ENCODE measurements at places on chromosomes 5 and 9.

GRCh38 chr9:124303762-124304161 lies 46.0 kb downstream of the NEK6 start:
- DNase-seq = no peak

- peak; percentile 44 for DNase-seq
These were observed 711 bp downstream of the TTC33 start for GRCh38 chr5:40755093-40755406.

DNA sequence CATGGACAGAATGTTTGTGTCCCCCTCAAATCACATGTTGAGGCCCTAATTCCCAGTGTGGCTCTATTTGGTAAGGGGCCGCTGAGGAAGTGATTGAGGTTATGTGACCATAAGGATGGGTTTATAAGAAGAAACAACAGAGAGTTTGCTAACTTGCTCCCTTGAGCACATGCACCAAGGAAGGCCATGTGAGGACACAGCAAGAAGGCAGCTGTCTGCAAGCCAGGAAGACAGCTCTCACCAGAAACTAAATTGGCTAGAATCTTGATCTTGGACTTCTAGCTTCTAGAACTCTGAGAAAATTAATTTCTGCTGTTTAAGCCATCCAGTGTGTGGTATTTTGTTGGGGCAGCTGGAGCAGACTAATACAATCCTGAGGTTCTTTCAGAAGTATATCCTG lies 35.2 kb upstream of the CDC42SE2 start:
- DNase-seq = no peak

DNA sequence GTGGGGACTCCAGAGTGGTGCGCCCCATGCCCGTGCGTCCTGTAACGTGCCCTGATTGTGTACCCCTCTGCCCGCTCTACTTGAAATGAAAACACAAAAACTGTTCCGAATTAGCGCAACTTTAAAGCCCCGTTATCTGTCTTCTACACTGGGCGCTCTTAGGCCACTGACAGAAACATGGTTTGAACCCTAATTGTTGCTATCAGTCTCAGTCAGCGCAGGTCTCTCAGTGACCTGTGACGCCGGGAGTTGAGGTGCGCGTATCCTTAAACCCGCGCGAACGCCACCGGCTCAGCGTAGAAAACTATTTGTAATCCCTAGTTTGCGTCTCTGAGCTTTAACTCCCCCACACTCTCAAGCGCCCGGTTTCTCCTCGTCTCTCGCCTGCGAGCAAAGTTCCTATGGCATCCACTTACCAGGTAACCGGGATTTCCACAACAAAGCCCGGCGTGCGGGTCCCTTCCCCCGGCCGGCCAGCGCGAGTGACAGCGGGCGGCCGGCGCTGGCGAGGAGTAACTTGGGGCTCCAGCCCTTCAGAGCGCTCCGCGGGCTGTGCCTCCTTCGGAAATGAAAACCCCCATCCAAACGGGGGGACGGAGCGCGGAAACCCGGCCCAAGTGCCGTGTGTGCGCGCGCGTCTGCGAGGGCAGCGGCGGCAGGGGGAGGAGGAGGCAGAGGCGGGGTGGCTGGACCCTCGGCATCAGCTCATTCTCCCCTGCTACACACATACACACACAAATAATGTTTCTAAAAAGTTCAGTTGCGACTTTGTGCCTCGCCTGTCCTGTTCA lies 668 bp downstream of the GLIS3 start:
- no peak for DNase-seq

DNA sequence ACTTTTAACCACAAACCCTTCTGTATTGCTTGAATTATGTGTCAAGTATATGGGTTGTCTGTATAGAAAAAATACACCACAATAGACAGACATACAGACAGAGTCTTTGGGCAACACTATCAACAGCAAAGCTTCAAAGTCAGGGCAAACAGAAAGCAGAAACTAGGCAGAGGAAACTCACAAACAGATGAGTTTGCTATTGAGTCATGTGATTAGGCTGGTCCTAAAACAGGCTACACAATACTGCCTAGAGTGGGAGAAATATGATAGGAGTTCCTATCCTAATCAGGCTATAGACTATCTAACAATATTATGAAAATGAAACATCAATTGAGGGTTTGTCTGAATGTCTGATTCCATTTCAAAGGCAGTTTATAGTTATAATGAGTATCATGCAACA lies 156.4 kb downstream of the EDIL3 start:
- no peak for DNase-seq

GRCh38 chr5:137629646-137630045 lies 106.2 kb downstream of the KLHL3 start:
- DNase-seq = peak; percentile 4

DNA sequence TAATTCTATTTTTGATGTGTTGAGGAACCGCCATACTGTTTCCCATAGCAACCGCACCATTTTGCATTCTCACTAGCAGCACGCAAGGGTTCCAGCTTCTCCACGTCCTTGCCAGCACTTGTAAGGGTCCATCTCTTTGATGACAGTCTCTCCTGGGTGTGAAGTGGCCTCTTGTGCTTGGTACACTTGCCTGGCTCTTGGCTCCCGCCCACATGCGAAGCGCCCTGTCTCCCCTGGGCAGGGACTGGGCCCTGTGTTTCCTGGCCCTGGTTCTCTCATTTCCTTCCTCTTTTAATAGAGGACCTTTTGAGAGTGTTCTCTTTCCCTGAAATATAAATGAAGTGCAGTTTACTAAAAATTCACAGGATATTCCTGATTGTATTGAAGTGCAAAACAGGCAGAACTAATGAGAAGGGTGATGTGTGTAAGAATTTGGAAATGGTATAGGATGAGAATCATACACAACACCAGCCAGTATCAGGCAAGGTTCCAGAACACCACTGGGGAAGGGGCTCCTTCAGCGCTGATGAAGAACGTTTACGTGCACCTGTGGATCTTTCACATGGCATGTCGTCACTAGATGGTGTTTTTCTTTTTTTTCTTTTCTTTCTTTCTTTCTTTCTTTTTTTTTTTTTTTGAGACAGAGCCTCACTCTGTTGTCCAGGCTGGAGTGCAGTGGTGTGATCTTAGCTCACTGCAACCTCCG lies 73.0 kb downstream of the EHMT1 start:
- no peak for DNase-seq

DNA sequence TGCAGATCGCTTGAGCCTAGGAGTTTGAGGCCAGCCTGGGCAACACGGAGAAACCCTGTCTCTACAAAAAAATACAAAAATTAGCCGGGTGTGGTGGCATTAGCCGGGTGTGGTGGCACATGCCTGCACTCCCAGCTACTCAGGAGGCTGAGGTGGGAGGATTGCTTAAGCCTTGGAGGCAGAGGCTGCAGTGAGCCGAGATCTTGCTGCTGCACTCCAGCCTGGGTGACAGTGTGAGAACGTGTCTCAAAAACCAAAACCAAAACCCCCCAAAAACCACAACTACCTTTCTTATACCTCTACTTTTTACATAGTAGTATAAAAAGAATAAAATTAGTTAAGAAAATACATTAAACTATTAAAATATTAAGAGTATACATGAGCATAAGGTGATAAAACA lies 121.2 kb downstream of the RAPGEF6 start:
- no peak for DNase-seq

DNA sequence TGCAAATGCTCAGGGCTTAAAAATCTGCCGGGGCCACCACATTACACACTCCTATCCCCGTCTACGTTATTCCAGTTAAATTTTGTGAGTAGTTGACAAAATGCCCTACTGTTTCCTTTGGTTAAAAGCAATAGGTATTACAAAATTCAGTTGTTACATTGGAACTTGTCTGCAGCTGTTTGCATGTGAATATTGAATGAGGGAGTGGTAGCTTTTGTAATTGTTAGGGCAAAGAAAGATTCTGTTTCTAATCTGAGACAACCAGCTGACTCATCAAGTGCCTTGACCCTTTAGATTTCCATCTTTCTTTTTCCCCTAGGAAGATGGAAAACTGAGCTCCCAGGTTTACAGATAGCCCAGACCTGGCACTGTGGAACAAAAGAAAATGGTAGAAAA lies 30.2 kb downstream of the MAML1 start:
- no peak for DNase-seq

DNA sequence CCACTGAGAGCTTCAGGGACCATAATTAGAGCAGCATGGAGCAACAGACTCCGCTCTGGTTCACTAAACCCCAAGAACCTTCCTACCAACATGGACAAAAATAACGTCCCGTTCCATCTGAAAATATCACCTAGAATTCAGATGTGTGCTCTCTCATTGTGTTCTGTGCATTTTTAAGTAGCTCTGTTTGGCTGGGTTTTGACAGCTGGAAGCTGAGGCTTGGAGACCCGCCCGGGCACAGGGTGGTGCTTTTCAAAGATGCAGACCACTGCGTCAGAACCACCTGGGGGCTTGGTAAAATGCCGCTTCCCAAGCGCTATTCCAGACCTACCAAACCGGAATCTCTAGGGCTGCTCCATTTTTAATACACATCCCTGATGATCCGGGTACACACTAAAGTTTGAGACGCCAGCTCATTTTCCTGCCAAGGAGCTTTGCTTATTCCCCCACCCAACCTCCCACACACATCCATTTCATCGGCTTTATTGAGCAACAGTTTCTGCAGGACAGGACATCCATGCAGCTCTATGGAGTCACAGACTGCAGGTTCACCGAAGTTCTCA lies 104.8 kb downstream of the GABBR2 start:
- DNase-seq = no peak

GRCh38 chr5:172322028-172322965 lies 38.7 kb upstream of the UBTD2 start:
- no peak for DNase-seq

- no peak for DNase-seq
These were observed 2.0 kb upstream of the SLC30A5 start for GRCh38 chr5:69091771-69092170.

DNA sequence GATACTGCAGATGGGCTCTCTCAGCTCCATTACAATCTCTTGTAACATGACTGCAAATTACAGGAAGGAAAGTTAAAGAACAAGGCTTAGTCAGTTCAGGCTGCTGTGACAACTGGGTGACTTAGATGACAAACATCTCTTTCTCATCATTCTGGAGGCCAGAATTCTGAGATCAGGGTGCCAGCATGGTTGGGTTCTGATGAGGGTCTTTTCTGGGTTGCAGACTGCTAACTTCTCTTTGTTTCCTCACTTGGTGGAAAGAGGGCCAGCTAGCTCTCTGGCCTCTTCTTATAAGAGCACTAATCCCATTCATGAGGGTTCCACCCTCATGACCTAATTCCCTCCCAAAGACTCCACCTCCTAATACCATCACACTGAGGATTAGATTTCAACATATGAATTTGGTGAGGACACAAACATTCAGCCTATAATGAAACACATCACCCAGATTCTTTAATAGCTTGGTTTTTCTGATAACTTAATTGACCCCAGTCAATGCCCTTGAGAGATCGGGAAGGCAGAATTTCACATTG lies 73.6 kb upstream of the MAMDC2 start:
- no peak for DNase-seq

- no peak for DNase-seq
These were observed 9.7 kb downstream of the ICE1 start for GRCh38 chr5:5432020-5432707.

DNA sequence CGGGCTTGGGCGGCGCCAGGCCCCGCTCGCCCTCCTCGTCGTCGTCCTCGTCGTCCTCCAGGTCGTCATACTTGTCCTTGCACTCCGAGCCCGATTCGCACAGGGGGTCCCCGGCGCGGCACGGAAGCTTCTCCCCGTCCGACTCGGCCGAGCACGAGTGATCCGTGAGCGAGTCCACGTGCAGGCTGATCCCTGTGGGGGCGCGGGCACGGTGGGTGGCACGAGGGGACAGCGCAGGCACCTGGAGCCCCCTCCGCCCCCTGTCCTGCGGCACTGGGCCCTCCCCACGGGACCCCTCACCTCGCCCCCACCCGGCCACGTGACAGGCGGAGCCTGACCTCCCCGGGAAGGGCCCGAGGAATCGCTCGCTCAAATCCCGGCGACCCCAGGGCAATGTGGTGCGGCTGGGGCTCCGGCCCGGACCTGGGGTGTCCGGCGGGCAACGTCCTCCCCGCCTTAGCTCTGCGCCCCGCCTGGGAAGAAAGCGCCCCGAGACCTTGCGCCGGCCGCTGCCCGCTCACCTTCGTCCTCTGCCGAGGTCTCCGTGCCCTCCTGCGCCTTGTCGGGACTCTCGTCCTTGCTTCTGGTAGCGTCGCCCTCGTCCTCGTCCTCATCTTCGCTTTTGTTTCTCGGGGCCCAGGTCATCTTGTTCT lies 2.5 kb downstream of the IRX2 start:
- no peak for DNase-seq

DNA sequence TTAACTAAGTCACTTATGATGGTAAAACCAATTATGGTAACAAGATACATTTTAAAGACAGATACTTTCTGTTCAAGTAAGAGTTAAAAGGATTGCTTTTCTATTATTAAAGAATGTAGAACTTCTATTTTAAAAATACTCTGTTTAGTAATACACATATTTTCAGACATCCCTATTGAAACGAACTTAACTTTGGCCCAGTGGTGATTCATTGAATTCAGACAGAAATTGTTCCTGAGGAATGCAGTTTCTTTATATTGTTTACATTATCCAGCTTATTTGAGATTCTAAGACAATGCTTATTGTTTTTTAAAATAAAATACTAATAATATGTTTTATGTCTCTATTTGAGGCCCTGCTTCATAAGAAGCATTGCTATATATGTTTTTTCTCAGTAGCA lies 816.4 kb downstream of the SEMA5A start:
- no peak for DNase-seq

GRCh38 chr5:71880536-71880935 lies 161.5 kb downstream of the CARTPT start:
- DNase-seq = no peak

GRCh38 chr9:74777136-74777879 lies 110.4 kb downstream of the TRPM6 start:
- peak; percentile 62 for DNase-seq

DNA sequence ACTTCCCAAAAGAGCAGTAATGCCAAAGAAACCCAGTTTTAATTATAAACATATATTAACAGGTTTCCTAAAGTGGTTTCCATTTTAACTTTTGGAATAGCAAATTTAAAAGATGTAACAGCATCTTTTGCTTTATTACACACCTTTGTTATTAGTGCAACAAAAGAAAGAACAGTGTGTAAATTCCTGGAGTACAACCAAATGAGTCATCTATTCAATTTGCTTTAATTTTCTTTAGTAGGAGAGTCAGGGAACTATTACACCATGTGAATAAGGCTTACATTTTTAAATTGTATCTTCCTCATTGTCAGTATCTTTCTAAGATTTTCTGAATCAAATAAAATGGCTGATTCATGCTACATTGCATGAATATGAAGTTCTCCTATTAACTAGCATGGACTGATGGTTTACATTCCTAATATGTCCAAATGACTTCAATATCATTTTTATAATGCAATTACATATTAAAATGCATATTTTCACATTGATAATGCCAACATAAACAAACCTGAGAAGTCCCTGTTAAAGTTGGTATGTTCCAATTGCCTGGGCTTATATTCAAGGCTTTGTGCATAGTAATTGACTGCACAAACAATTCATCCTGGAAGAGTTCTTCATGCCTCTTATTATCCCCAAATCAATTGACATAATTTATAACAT lies 22.5 kb downstream of the EDIL3 start:
- DNase-seq = no peak

Data from T-helper 9 cell (primary cell).